ENCODE measurements at places on chromosomes 11 and 22. TPM values are rescaled to one million over a fixed set of nuclear protein-coding genes. Genes with fewer than 3 reads are reported as not detected.

DNA sequence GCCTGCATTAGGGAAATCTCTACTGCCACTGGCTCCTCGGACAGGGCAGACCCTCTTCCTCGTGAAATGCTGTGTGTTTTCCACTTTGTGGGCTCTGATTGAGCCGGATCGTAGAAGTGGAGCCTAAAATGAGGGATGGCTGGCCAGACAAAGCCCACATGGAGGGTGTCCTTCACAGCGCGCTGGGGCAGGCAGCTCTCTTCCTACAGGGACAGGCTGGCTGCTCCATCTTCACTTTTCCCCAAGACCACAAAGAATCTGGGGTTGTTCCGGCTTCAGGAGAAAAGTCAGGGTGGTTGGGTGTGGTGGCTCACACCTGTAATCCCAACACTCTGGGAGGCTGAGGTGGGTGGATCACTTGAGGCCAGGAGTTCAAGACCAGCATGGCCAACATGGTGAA lies 94.9 kb downstream of the MORC2 start:
- no peak for DNase-seq

DNA sequence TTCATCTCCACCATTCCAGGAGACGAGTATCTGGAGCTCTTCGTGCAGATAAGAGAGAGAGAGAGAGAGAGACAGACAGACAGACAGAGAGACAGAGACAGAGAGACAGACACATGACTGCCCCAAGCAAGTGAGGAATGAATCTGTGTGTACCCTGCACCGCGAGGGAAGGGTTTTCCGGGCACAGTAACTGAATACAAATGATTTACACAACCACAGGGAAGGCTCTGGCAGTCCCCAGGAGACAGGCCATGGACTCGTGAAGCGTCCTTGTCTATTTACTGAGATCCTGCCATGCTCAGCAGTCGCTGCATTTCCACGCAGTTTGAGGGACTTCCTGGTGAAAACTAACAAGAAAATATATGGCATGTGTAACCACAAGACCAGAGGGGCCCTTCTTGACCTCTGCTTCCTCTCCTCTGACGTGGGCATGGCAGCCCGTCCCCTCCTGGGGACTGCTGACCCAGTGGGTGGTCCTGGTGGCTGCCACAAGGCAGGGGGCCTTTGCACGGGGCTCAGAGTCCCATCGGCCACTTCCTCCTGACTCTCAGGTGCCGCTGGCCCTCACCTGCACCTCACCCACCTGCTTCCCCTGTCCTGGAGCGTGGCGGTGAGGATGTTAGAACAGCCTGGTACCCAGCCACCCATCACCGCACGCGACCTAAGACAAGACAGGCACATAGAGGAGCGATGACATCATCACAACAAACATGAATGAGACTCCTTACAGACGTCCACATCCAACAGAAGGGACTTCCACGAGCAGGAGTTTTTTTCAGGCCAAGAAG lies 75.9 kb downstream of the PHF21B start:
- no peak for DNase-seq

DNA sequence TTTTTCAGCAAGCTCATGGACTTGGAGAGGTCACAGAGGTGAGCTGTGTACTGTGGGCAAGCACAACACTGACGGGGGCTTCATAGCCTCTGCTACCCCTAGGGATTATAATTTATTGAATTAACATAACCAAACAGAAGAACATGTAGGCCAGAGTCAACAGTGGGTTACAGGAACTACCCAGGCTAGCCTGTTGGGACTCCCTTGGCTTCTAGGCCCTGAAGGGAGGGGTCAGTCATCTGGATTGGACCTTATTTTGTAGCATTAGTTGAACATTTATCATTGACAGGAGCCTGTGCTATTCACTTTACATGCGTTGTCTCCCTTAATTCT lies 56.9 kb downstream of the KREMEN1 start:
- no peak for DNase-seq

GRCh38 chr11:20211691-20212090 lies 51.4 kb upstream of the DBX1 start:
- no peak for DNase-seq

The TMEM134 gene
- 69.0 TPM for total RNA-seq

- DNase-seq: no peak
Observed at GRCh38 chr22:32596471-32596870, 121.9 kb downstream of the FBXO7 start.

The CASP4 gene
- 35.7 TPM for total RNA-seq

- no peak for DNase-seq
Observed at GRCh38 chr11:10730151-10730550, 20.9 kb upstream of the CTR9 start.

GRCh38 chr11:88553204-88553603 lies 215.7 kb upstream of the CTSC start:
- DNase-seq: no peak

DNA sequence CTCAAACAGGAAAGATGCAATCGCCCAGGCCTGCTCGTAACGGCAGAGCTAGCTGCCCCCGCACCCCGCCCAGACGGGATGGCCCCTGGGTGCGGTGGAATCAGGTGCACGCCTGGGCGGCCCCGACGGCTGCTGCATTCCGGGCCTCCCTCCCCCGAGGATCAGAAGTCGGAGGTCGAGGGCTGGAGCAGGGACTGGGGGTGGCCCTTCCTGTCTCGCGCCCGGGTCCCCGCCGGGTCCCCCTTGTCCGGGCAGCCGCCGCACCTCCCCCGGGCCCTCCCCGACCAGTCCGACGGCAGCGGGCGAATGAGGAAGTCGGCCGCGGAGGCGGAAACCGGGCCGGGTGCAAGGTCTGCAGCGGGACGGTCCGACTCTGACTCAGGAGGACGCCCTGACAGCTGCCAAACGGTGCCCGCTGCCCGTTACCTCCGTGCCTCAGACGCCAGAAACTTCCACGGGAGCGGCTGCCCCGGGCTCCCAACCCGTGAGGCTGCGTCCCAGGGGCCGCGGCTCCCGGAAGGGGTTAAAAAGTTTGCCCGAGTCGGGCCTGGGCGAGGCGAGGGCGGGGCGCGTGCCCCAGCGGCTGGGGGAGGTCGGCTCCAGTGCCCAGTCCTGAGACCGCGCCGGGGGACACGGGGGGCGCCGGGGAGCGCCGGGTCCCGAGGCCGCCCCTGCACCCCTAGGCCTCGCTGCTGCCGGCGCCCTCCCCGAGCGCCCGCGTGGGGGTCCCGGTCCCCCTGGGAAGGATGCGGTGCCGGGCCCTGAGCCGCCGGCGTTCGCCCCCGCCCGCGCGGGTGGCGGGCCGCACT lies 663 bp downstream of the MYH9 start:
- DNase-seq: peak; percentile 64

The KIRREL3 gene
- not detected for total RNA-seq

The TEX54 gene
- total RNA-seq: not detected

- DNase-seq: peak; percentile 77
Observed at GRCh38 chr11:8328848-8329330, 65.2 kb upstream of the LMO1 start.

GRCh38 chr11:109521571-109522086 lies 99.6 kb downstream of the C11orf87 start:
- DNase-seq: no peak

DNA sequence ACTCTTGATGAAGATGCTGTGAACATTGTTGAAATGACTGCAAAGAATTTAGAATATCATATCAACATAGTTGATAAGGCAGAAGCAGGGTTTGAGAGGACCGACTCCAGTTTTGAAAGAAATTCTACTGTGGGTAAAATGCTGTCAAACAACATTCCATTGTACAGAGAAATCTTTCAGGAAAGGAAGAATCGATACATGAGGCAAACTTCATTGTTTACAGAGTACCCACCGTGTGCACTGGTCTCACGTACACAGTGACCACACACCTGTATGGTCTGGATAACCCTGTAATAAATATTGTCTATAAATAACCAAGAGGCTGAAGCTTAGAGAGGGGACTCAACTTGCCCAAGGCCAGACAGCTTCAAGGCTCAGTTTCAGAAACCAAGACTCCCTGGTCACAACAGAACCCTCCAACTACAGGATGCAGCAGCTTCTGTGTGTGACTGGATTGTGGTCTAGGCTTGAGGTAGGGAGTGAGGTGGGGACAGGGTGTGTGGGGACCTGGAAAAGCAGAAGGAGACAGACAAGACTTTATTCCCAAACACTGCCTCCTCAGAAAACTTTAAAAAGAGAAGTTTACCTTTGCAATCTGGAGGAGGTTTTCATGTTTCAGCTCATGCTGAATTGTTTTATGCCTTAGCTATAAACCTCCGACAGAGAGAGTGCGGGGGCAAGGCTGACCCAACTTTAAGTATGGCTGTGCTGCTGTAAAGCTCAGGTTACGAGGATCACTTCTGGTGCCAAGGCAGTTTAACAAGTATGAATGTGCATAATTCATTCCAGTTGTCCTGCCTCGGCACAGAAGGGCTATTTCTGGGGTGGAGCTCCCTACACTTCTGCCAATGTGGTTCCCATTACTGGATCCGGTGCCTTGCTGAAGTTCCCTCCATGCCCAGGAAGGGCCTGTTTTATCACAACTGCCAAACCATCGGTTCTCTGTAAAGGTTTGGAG lies 372.6 kb upstream of the NARS2 start:
- no peak for DNase-seq

GRCh38 chr11:118621784-118622375 lies 14.5 kb downstream of the PHLDB1 start:
- no peak for DNase-seq

- peak; percentile 31 for DNase-seq
Observed at GRCh38 chr22:42368379-42369249, 63.6 kb downstream of the NFAM1 start.

GRCh38 chr11:134120921-134121526 lies 52.2 kb downstream of the JAM3 start:
- no peak for DNase-seq

GRCh38 chr11:124214027-124214426 lies 26.9 kb upstream of the OR8G1 start:
- no peak for DNase-seq

The SLC22A6 gene
- not detected for total RNA-seq

The INPP5J gene
- 665 TPM for total RNA-seq

- DNase-seq: no peak
Observed at GRCh38 chr11:47215366-47215910, 664 bp downstream of the DDB2 start.

Data from thyroid gland (tissue), 4 donors.